Activated gamma-delta T cell treated with Interleukin-2 at 50 U/mL for 16 hours (primary cell): ENCODE measurements at places on chromosomes 3 and 15.

DNA sequence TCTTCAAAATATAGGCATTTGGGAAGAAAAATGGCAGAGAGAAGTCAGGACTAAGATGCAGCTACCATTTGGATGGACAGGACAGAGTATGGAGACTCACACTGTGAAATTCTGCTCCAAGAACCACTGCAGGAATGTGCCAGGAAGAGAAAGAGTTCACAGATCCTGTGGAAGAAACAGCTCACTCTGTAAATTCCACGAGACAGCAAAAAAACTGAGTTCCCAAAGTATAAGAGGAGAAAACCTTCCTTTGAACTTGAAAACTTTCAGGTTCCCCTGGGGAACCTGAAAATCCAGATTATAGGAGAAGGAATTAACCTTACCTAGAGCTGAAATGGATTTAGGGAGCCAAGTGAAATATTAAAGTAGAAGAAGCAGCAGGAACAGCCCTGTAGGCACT lies 137.1 kb downstream of the PLCH1 start:
- DNase-seq: no peak

GRCh38 chr3:77303955-77304699 lies 264.2 kb downstream of the ROBO2 start:
- no peak for DNase-seq

DNA sequence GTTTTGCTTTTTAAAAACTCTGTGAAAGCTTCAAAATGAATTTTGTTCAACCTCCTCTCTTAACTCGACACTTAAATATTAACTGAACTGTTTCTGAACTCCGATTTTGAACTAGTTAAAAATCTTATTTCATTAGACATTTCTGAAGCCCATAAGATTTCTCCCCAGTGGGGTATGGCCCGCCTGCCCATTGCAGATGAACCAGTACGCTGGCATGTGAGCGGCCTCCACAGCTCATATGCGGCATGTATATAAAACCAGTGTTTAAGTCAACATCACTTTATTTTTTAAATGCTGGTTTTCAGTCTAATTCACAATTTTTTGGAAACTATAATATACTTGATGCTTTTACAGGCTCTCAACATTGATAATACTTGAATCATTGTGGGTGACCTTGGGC lies 50.2 kb downstream of the CPN2 start:
- no peak for DNase-seq

DNA sequence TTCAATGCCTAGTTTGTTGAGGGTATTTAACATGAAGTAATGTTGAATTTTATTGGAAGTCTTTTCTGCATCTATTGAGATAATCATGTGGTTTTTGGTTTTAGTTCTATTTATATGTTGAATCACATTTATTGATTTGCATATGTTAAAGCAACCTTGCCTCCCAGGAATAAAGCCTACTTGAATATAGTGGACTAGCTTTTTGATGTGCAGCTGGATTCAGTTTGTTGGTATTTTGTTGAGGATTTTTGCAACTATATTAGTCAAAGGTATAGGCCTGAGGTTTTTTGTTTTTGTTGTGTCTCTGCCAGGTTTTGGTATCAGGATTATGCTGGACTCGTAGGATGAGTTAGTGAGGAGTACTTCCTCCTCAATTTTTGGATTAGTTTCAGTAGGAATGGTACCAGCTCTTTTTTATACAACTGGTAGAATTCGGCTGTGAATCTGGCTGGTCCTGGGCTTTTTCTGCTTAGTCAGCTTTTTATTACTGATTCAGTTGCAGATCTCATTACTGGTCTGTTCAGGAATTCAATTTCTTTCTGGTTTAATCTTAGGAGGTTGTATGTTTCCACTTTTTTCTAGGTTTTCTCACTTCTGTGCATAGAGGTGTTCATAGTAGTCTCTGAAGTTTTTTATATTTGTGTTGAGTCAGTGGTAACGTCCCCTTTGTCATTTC lies 209.8 kb upstream of the RBMS3 start:
- no peak for DNase-seq

- DNase-seq: no peak
Observed at GRCh38 chr3:27271890-27272289, 97.3 kb downstream of the NEK10 start.
